ENCODE measurements at places on chromosomes 12 and 14. TPM values are rescaled to one million over a fixed set of nuclear protein-coding genes. Genes with fewer than 3 reads are reported as not detected.
A peak's percentile ranks its signal among the peaks of the same experiment; 100 is the strongest.

DNA sequence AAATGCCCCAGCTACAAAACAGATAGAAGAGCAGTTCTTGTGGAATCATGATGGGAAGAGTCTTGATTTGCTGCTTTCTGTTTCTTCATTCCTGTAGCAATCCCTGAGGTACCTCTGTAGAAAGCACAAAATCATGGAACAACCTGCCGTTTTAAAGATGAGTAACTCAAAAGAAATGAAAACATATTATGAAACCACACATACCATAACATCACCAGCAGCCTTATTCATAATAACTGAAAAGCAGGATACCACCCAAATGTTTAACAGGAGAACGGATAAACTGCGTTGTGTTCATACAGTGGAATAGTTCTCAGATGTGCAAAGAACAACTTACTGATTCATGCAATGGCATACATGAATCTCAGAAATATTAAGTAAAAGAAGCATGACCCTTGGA lies 188.1 kb downstream of the RGS6 start:
- DNase-seq: no peak

GRCh38 chr12:44654646-44655639 lies 221.2 kb downstream of the NELL2 start:
- DNase-seq: no peak

DNA sequence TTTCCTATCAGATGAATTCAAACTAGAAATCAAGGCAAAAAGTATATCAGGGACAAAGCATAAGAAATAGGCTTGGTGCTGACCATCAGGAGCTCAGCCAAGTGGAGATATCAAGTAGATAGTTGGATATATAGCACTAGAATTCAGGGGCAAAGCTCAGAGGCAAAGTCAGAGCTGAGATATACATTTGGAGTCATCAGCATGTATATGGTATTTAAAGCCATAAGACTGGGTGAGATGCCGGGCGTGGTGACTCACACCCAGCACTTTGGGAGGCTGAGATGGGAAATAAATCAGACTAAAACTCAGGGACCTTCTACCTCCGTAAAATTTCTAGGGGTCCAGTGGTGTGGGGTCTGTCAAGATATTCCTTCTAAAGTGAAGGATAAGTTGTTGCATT lies 38.9 kb upstream of the LIMA1 start:
- DNase-seq: no peak

DNA sequence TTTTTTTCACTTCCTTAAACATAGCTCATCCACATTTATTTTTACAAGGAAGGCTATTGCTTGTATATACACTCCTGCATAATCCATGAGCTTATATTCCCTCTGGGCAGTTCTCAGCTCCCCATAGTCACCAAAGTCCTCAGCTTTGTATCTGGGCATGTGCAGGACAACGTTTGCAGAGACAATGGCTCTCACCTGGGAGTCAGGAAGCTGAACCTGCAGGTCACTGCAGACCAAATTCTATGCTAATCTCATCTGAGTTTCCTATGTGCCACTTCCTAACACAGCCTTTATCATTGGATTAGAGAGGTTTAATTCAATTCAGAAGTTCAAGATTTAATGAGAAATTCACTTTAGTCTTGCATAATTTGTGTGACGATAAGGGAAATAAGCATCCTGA lies 131.5 kb downstream of the KCNK10 start:
- DNase-seq: no peak

DNA sequence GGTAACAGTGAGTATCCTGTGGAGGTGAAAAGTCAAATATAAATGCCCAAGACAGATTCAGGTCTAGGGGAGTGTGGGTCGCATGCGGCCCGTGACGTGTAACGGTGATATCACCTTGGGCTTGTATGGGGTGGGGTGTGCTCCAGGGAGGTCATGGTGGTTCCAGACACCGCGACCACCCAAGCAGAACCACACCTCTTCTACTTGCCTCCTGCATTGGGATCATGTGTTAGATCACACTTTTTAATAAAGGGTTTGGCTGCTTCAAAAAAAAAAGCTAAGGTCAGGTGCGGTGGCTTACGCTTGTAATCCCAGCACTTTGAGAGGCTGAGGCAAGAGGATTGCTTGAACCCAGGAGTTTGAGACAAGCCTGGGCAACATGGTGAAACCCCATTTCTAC lies 4.5 kb downstream of the FBLN5 start:
- no peak for DNase-seq

GRCh38 chr14:77868552-77869285 lies 68.8 kb downstream of the ADCK1 start:
- DNase-seq: no peak

DNA sequence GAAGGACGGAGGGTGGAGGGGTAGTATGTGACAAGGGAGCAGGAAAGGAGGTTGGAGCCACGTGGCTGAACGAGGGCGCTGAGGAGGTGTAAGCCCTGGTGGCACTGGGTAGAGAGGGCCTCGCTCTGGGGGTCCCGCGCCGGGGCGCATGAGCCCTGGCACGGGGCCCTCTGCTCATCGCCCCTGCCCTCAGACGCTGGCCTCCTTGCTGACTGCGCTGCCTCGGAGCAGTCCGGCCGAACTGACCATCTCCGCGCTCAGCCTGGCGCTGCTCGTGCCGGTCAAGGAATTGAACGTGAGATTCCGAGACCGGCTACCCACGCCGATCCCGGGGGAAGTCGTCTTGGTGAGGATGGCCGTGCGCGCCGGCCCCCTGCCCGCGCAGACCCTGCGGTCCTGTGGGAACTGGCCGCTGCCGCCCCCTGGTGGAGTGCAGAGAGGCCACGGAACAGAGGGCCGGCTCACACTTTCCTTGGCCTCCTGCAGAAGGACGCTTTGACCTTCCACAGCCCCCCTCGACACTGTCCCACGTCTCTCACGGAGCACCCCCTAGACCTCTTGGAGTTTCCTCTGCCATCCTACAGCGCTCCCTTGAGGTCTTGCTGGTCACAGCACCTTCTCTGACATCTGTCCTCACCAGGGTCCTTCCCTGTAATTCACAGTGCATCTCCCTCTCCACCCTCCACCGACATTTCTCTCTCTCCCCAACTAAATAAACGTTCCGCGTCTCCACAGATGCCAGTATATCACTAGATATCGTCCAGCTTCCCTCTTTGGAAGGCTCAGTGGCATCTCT lies 10.5 kb downstream of the ARHGEF25 start:
- DNase-seq: peak; percentile 46

GRCh38 chr12:8697120-8697475 lies 693 bp upstream of the RIMKLB start:
- DNase-seq: no peak

- DNase-seq: no peak
Observed at GRCh38 chr14:31194095-31194494, 13.5 kb downstream of the HECTD1 start.

- DNase-seq: no peak
Observed at GRCh38 chr12:72829838-72830237, 557.7 kb downstream of the TRHDE start.

DNA sequence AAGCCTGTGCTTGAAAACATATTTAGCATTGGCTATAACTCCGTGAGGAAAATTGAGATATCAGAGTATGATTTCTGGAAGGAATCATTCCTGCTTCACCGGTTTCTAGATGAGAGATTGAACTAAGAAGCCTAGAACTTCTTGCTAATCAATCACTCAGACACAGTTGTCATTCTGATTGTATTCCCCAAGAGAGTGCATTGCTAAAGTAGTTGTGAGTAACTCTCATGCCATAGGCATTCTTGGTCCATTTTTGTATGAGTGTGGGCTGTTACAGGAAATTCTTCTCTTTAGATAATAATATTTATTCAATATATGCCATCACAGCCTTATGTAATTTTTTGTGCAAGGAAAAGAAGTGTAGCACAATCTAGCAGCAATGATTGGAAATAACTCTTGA lies 893.3 kb upstream of the MDGA2 start:
- DNase-seq: no peak

GRCh38 chr12:31323391-31324115 lies 2.4 kb downstream of the SINHCAF start:
- DNase-seq: peak; percentile 25

DNA sequence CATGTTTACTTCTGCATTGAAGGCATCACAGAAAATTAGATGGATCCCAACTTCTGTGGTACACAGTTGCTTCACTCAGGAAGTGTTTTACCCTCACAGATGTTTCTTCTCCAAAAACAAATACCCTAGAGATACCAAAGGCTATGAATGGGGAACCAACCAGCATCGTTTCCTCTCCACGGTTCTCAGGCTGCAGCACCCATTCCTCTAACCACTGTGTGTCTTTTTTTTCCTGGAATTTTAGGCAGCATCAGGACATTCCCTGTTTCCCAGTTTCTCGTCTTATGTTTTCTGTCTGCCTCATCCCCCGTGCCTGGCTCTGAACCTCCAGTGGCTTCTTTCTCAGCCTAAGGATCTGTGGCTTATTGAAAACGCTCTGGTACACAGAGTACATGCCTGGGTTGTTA lies 72.0 kb upstream of the TBX5 start:
- DNase-seq: no peak

GRCh38 chr12:12779529-12779928 lies 5.9 kb upstream of the APOLD1 start:
- no peak for DNase-seq

DNA sequence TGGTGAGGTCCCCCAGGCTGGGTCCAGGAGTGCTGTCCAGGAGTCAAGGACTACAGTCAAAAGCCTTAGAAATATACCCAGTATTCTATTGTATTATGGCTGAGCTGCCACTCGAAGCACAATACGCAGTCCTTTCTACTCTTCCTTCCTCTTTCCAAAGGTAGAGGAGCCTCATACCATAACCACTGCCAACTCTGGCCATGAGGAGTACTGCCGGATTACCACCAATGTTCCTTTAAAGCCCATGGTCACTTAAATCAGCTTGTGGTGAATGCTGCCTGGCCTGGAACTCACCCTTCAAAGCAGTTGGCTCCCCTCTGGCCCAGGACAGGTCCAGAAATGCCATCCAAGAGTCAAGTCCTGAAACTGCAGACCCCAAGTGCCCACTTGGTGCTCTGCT lies 425.4 kb downstream of the SLC16A7 start:
- no peak for DNase-seq

GRCh38 chr12:68200854-68201253 lies 24.8 kb downstream of the IL26 start:
- DNase-seq: no peak

DNA sequence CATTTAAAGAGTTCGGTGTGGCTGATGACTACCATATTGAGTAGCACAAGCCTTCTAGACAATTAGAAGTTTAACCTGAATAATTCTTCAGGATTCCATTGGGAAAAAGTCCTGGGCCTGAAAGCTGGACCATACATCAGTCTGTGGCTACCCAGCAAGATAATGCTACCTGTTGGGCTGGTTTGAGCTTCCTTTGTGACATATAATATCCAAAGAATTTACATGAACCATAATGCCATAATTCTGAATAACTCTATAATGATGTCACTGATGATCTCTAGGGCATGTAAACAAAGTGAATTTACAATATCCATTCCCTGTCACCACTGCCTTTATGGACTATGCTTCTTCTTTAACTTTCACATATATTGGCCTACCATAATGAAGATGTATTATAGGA lies 3.8 kb upstream of the YBX3 start:
- no peak for DNase-seq

DNA sequence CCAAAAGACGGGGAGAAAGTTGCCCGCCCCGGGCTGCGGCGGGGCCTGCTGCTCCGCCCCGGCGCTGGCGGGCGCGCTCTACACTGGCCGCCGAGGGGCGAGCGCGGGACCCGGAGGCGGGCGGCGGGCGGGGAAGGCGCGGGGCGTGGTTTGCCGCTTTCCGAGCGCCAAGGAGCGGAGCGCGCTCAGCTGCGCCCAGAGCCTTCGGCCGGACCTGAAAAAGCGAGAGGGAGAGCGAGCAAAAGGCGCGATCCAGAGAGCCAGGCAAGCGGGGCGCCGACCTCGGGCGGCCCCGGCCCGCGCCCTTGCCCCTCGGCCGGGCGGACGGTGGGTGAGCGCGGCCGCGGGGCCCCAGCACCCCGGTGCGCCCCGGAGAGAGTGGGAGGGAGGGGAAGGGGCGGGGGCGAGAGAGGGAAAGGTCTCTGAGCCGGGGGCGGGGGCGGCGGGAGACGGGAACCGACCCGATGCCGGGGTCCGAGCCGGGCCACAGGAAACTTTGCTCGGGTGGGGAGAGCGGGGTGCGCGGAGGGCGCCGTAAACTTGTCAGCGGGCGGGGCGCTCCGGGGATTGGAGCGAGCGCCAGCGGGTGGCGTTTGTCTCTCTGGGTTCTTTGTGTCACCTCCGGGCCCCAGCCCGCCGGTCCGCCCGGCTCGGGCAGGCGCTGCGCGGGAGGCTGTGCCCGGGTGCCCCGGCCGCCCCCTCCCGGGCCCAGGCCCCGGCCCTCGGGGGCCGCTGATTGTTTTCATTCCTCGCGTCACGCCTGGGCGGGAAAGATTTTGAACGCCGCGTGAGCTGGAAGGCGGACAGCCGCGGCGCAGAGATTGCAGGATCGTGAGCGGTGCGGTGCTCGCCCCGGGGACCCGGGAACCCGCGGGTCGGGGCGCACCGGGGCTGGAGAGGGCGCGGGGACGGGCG lies at the start of gene SYNE2:
Gene SYNE2, plus strand, starts transcription at position 188 of the 915 bp plus-strand sequence. CDS start 56,145 bp downstream, outside the sequence.
- DNase-seq: peak; percentile 77

DNA sequence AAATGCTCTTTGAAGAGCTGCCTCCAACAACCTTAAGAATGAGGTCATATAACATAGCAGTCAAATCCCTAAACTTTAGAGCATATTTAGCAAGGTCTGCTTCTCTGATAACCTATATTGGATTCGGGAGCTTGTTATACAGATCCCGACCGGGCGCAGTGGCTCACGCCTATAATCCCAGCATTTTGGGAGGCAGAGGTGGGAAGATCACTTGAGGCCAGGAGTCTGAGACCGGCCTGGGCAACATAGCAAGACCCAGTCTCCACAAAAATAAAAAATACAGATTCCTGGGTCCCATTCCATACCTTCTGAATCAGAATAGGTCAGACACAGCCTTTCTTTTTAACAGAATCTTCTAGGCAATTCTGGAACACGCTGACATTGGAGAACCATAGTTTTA lies 46.7 kb downstream of the SPRING1 start:
- no peak for DNase-seq

GRCh38 chr12:131540138-131540623 lies 170.7 kb upstream of the SFSWAP start:
- no peak for DNase-seq

GRCh38 chr14:104181761-104182530 lies 43.6 kb downstream of the KIF26A start:
- no peak for DNase-seq

GRCh38 chr12:132651444-132652100 lies 33.0 kb downstream of the P2RX2 start:
- no peak for DNase-seq

The SPTB gene
- 3.1 TPM for total RNA-seq

The SLC2A13 gene
- total RNA-seq: 11.1 TPM

The SLC24A4 gene
- total RNA-seq: 1.8 TPM

The SERPINA3 gene
- total RNA-seq: 101 TPM

The SCN8A gene
- total RNA-seq: 15.2 TPM

The PTPN21 gene
- 33.7 TPM for total RNA-seq

The GPRC5A gene
- total RNA-seq: 7.2 TPM

The NTF3 gene
- 0.46 TPM for total RNA-seq

The OR10A7 gene
- total RNA-seq: not detected

The RAP1B gene
- 111 TPM for total RNA-seq

The LUM gene
- total RNA-seq: 172 TPM

The RNASE4 gene
- total RNA-seq: 135 TPM

The TMEM119 gene
- 10.6 TPM for total RNA-seq

The BDKRB2 gene
- 14.5 TPM for total RNA-seq
